ENCODE measurements at places on chromosomes 7 and 10. TPM values are rescaled to one million over a fixed set of nuclear protein-coding genes. Genes with fewer than 3 reads are reported as not detected.

DNA sequence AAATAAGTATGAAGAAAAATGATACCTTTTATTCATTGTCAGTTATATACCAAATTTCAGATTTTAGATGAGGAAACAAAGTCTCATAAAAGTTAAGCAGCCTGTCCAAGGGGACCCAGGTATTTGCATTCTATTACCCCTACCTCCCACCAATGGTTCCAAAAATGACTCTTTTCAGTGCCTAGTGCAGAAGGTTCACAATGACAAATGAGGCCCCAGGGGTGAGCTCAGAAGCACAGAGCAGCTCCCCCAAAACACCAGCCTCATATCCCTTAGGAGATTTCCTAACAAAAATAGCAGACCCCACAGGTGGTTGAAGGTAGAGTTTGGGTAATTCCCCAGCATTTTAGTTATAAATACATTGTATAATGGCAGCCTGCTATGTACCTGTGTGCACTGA is 168.6 kb downstream of the REEP3 start:
- DNase-seq = no peak

The IFIT5 gene
- 57.4 TPM for total RNA-seq

- peak; percentile 71 for DNase-seq
Measured at GRCh38 chr7:131161103-131161502, 166.6 kb upstream of the MKLN1 start.

DNA sequence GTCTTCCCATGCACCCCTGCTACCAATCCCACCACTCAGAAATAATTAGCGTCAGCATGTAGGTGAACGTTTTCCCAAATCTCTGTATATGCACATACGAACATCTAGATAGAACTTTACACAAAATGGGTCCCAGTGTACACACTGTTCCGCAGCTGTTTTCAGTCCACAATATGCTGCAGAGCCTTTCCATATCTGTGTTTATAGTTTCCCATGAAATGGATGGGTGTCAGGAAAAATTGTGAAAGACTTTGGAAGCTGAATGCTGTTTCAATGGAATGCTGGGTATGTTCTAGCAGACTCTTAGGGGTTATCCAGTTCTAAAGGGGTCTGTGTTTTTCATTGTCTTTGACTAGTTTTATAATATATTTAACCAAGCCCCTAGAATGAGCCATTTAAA is 13.8 kb downstream of the GRK5 start:
- DNase-seq = no peak

DNA sequence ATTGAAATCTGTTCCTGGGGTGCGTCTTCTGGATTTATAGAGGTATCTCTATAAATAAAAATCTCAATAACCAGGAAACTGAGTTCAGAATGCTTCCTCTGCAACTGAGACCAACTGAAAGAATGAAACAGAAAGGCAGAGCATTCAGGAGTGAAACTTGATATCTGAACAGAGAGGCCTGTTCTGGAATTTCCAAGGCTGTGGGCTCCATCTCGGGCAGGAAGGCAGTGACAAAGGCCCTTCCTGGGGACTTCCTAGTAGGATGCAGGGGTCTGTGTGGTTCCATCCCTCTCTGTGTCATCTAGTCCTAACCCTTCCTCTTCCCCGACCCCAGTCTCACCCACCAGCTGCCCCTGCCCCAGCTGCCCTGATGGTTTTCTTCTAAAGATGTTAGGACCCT is 52.0 kb downstream of the JCAD start:
- no peak for DNase-seq

DNA sequence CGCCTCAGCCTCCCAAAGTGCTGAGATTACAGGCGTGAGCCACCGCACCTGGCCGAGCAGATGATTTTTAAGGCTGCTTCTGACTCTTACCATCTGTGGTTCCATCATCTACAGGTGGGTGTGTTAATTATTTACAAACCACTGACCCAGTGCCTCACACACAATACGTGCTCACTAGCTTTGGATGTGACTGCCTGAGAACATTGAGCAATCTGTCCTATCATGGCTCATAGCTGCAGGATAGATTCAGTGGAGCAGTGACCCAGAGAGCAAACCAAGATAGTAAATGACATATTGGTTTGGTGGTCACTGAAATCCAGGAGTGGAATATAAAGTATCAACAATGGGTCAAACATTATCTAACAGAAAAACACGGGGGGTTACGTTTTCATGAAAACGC is 24.1 kb downstream of the GPAM start:
- no peak for DNase-seq

DNA sequence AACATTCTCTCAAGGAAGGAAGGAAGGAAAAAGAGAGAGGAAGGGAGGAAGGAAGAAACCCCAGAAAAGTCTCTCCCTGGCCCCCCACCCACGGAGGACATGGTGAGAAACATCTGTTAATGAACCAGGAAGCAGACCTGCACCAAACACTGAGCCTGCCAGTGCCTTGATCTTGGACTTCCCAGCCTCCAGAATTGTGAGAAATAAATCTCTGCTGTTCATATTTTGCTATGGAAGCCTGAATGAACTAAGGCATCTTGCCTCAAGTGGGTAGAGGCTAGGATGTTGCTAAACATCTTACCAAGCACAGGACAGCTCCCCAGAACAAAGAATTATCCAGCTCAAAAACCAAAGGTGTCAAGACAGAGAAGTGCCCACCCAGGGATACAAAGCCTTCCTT is 19.1 kb downstream of the LRRC20 start:
- DNase-seq = no peak

GRCh38 chr7:135428011-135428410 is 81.9 kb downstream of the CNOT4 start:
- DNase-seq = no peak

DNA sequence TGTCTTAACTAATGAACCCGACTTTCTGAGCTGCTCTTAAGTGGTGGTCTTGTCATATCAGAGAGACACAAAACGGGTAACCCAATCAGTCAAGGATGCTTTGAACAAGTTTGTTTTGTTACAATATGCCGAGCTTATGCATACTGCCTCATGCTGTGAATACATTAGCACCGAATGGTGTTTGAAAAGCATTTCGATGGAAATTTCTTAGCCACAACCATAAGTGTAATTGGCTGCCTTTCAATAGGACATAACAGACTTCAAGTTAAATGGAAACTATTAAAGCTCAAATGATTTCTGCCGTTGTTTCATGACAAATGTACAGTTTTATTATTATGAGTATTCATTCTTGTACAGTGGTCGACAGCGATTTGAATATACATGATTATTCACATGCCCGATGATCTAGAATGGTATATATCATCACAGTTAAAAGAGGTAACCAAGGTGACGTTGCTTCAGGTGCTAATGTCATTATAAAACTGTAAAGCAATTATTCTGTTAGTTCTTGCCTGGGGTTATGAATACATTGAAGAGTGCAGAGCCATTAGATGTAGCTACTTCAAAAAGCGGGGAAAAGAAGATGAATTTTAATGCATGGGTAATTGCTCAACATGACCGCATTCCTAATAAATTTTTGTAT is 118.8 kb downstream of the EBF3 start:
- no peak for DNase-seq

DNA sequence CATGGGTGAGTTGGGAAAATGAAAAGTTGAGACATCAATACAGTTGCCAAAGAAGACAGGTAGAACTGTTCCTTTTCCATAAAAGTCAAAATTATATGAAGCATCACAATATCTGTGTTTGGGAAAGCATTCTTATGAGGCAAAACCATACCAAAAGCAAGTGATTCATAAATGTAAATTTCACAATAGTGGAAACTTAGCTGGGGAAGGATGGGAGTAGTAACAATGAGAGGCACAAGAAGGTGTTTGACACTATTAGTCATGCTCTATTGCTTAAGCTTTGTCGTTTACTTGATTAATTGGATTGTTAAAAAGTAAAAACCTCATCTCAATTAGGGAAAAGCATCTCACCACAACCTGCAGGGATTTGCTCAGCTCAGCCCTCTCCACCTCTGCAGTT is 240.2 kb downstream of the C7orf25 start:
- peak; percentile 64 for DNase-seq

DNA sequence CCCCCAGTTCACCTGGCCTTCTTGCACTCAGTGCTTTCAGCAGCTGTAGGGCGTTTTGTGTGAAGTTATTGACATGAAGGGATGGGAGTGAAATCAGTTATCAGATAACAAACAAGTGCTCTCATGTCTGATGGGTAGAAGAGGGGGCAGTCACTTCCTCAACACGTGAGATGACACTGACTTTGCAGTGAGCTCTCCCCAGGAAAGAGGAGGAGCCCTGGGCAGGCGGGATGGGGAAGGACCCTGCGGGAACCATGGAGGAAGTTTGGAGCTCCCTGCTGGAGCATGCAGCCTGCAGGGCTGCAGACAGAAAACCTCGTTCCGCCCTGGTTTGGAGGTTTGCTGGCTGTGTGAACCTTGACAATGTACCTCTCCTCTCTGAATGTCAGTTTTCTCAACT is 38.7 kb downstream of the GPR26 start:
- no peak for DNase-seq

DNA sequence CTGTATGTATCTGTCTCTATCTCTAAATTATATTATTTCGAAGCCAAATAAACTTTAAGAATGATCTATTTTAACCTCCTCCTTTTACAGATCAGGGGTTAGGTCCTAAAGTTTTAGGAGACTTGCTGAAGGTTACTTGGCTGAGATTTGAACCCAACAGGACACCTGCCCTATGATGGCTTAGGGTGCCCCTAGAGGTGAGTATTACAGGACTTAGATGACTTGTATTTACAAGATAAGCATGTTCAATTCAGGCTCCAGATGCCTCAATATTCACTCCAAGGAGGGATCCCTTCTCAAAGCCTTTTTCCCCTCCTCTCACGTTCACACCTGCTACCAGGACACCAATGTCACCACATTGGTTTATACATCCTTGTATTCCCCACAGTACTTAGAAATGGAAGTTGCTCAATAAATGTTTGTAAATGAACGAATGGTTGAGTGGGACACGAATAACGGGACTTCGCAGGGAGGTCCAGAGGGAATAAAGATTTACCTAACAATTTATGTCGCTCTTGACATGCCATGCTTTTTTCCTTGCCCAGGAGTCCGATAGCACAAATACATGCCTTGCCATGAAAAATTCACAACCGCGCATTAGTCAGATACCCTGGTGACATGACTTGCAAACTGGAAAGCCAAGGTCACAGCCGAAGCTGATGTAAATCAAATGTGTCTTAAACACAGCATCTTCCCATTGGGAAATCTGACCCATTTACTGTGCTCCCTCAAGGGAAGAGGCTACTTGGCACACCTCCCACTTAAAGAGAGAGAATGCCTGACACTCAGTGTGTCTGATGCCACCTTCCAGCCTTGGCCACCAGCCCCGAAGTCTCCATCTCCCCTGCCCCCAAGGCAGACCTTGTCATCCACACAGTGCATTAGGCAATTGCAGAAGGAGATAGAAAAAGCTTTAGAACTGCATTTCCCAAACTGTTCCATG is 872.2 kb upstream of the AUTS2 start:
- peak; percentile 51 for DNase-seq

The CDK1 gene
- 191 TPM for total RNA-seq

DNA sequence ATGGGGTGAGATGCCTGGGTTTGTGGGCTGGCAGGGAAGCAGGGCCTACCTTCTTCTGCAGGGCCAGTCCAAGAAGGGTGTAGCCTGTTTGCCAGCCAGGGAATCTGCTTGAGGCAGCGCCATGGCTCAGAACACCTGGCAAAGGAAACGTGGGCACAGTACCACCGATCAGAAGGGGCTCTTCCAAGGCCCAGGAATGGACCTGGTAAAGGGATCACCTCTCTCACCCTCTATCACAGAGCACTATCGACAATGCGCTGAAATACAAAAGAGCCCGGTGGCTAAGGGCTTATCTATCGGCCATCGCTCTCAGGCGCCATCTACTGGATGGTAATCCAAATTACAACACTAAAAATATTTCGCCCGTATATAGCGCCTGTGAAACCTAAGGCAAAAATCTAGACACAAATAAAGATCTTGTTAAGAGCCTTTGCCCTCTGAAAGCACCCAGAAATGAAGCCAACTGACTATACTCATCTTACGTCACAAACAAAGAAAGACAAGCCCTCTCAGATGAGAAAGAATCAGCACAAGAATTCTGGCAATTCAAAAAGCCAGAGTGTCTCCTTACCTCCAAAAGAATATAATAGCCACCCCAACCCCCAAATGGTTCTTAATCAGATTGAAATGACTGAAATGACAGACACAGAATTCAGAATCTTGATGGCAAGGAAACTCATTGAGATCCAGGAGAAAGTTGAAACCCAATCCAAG is 217.8 kb upstream of the HPS1 start:
- peak; percentile 5 for DNase-seq

The POP7 gene
- 55.9 TPM for total RNA-seq

The SLC26A5 gene
- total RNA-seq = not detected

GRCh38 chr10:91549262-91549661 is 83.6 kb downstream of the PPP1R3C start:
- peak; percentile 59 for DNase-seq

GRCh38 chr10:93245779-93246178 is 172.1 kb downstream of the CYP26A1 start:
- DNase-seq = no peak

DNA sequence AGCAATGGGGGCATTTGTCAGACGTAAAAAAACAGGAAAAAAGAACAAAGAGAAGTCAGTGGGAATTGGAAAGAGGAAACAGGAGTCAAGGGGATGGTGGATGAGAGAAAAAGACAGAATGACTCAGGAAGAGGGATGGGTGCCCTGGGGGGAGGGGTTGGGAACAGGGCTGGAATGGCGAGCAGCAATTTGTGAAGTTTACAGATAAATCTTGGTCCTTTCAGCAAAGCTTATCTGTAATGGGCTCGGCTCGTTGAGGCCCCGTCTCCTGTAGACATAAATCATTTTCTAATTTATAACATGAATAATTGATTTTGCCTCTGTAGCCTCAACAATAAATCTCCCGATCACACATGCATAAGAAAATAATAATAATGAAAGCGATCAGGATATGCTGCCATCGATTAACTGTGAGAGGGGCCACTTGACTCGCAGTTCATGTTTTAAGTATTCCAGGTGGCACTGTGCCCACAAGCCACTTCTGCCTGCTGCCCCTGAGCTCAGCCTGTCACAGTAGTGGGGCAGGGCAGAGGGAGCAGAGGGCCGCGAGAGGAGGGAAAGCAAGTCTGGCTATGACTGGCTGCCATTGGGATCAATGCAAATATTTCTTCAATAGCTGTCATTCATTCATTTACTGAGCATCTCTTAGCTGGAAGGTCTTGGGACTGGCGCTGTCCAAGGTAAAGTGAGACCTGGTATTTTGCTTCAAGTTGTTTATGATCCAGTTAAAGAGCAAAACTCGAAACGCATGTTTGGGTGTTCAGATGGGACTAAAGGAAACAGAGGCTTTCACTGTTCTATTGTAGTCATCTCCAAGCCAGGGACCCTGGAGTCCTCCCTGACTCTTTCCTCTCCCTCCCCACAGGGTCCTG is 47.4 kb upstream of the R3HCC1L start:
- peak; percentile 3 for DNase-seq

DNA sequence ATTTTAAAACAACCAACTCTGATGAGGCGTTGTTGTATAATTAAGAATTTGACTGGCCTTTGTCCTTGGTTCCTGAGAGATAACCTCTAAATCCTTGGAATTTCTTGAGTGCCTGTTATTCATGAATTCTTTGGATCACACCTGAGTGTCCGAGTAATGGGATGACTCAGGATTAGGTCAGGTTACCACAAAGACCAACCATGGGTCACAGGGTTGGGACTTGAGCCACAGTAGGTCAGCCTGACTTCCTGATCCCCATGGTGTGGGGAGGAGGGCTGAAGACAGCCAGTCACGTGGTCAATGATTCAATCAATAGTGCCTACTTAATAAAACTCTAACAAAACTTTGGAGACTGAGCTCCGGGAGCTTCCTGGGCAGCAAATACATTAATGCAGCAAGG is 192.5 kb downstream of the GFRA1 start:
- DNase-seq = peak; percentile 95

GRCh38 chr7:748446-748845 is 21.4 kb upstream of the PRKAR1B start:
- no peak for DNase-seq
